Fibroblast of lung (primary cell): ENCODE measurements at places on chromosomes 16 and 17.
A peak's percentile ranks its signal among the peaks of the same experiment; 100 is the strongest.

DNA sequence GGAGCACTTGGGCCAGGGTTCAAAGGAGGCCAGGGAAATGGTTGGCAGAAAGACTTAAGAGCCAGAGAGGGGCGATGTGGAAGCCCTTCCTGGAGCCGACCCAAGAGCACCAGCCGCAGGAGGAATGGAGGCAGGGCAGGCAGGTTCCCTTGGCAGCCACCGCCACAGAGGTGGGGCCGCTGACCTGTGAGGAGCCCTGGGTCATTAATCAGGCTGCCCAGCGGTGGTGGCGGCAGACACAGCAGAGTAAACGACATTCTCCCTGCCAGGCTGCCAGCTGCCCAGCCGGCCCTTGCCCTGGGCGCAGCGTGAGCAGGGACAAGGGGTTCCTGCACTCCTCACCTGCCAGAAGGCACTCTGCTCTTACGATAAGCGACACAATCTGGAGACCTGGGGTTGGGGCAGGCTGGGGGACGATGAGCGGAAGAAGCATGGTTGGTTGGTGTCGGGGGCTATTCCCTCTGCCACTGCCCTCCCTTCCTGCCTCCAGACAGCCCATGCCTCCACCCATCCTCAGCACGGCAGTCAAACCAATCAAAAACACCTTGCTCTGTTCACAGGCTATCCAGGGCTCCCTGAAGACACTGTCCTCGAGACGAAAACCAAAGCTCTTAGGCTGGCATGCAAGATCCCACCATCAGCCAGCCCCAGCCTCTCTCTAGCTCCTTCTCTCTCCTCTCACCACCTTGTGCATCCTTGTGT, 40.9 kb downstream of the PLXDC1 start:
- DNase-seq: no peak

DNA sequence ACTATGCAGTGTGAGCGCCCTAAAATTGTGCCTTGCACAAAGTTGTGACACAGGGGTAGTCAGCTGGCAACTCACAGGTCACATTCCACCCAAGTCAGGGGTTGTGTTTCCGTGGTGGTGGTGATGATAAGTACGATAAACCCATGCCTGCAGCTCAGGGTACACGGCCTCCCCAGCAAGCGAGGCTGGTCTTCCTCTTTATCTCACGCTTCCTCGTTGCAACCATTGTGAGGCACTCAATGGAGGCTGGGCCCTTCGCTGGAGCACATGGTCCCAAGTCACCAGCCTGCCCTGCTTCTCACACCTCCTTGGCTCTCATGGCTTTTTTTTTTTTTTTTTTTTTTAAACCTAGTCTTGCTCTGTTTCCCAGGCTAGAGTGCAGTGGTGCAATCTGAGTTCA, 307.5 kb downstream of the CPPED1 start:
- no peak for DNase-seq

GRCh38 chr16:23745263-23745662, 9.6 kb upstream of the CHP2 start:
- DNase-seq: no peak

DNA sequence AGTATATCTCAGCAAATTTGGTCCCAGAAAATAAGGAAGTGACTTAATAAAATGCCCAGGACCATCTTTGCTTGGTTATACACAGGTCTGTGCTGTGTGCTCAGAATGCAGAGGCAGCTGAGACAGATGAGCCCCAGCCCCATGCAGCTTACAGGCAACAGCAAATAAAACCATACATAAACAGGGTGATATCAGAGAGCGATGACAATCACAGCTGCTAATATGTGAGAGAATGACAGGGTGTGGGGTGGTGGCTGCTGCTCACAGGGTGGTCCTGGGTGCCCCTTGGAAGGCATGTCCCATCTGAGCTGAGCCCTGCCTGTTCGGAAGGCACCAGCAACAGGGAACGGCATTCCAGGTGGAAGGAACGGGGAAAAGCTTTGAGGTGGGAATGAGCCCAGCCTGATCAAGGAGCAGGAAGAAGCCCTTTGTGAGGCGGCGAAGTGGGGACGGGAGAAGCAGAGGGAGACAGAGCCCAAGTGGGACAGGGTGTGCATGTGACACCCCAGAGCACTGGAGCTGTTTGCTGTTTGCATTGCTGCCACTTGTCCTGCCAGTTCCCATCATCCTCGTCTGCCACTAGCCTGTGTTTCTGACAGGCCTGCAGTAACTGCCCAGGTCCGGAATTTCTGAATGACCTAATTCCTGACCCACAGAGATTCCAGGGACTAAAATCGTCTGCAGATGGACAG, 150.5 kb downstream of the KATNIP start:
- DNase-seq: no peak

DNA sequence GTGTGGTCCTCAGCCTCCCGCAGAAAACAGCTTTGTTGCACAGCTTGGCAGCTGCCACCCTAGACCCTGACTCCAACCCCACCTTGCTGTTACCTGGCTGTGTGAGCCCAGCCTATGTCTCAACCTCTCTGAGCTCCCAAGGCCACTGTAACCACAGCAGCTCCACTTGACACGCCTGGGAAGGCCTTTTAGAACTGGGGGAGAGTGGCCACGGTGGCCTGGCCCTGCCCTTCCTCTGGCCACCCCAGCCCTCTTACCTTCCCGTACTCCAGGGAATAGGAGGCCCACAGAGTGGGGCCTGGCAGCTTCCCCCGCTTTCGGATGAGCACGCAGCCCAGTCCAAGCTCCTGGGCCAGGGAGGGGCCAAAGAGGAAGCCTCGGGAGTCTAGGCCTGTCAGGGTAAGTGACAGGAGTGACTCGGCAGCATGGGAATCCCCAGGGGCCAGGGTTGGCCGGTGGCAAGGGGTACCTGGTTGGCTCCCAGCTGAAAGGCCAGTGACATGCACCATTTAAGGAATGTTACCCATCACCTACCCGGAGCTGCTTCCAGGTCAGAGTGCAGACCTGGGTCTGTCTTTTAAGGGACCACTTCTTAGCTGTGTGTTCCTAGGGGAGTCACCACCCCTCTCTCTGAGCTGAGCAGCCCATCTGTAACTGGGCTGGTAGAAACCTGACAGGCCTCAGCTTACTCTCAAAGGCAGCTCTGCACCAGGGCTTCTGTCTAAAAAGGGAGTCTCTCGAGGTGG, 1.4 kb downstream of the APRT start:
- no peak for DNase-seq

DNA sequence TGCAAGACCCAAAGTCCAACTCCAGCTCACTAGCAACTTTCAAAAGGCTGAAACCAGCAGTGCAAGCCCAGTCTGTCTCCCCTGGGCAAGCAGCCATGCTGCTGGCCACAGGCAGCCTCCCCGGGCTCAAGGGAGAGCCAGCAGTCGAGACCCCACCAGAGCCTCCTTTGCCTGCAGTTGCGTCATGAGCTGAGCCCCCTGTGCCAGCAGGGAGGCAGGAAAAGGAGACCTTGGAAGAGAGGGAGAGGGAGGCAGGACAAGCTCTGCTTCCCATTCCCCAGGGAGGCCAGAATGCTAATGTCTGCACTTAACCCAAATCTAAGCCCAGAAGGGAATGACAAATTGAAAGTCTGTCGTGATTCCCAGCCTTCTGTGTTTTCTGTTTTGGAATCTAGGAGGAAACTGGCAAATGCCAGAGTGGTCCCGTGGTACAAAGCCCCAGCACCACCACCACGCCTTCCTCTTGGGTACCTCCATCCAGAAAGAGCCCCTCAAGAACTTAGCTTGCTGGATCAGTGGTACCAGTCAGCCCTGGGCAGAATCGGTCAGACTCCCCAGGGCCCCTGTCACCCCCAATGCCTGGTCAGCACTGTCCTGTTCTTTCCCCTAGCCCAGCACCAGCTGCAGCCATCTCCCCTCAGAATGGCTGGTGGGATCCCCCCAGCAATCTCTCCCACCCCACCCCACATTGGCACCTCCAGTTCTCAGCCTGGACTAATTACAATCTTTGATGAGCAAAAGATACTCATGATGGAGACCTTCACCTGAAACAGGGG, 99.3 kb upstream of the TNRC6C start:
- DNase-seq: no peak

DNA sequence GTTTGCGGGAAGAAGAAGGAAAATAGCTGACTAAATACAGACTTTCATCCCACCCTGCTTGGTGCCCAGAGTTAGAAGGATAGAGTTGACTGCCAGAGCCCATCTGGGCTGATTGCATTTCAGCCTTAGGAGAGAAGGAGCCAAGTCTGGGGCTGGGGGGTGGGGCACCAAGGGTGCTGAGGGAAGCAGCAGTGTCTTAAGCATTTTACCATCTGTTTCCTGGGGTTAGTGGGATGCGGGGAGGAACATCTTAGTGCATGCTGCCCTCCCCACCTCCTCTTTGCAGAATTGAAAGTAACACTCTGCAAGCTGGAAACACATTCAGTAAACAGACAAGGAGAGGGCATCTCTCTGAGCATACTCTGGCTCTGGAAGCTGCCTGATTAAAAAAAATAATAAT, 1.5 kb upstream of the ARL5C start:
- DNase-seq: no peak

DNA sequence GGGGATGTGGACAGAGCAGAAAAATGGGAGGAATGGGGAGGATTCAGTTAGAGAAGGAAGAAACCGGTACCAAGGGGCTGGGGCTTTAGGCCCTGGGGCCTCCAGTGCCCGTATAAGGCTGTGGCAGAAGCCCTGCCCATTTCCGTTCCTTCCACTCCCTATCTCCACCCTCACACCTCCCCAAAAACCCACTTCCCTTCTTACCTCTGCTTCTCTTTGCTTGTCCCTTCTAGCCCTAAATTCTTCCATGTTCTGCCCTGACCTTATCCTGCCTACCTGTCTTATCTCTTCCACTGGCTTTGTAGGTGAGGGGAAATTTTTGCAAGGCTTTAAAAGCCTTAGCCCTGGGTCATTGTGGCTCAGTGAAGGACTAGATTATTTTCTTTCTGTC, 4.1 kb downstream of the RNF167 start:
- DNase-seq: no peak

DNA sequence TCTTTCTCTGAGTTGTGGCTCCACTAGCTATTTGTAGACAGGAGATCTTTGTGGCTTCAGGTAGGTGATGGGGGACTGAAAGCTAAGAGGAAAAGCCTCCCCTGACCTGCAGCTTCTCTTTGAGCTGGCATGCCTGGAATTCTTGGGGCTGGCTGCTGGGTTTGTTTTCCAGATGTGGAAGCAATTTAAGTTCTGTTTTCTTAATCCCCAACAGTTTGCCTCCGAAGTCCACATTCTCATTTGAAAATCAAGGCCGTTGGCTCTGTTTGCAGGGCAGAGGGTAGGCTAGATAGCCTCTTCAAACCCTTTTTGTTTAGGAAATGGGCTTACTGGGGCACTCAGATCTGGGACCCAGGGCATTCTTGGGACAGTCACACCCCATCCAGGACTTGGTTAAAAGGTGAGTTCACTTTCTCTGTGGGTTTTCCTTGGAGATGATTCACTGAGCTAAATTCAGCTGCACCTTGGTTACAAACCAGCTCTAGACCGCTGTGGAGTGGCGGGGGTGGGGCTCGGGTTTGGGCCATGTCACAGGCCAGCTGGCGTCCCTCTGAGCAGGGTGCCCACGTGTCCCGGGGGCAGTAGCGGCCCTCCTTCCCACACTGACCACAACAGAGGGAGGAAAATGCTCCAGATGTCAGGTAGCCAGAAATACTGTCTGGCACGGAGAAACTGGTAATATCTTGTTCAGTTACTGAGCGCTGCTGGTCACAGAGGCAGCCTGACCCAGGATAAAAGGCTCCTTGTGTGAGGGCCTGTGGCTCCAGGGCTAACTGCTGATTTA, 108.5 kb downstream of the RAB11FIP4 start:
- peak; percentile 34 for DNase-seq

- no peak for DNase-seq
Measured at GRCh38 chr16:1485847-1486496, 2.8 kb downstream of the PTX4 start.

DNA sequence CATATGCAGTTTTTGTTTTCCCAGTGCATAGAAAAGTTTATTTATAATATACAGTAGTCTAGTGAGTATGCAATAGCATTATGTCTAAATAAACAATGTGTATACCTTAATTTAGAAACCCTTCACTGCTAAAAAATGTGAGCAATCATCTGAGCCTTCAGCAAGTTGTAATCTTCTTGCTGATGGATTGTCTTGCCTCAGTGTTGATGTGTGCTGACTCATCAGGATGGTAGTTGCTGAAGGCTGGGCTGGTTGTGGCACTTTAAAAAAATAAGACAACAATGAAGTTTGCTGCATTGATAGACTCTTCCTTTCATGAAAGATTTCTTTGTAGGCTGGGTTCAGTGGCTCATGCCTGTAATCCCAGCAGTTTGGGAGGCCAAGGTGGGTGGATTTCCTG, 13.9 kb upstream of the CAPNS2 start:
- peak; percentile 86 for DNase-seq

DNA sequence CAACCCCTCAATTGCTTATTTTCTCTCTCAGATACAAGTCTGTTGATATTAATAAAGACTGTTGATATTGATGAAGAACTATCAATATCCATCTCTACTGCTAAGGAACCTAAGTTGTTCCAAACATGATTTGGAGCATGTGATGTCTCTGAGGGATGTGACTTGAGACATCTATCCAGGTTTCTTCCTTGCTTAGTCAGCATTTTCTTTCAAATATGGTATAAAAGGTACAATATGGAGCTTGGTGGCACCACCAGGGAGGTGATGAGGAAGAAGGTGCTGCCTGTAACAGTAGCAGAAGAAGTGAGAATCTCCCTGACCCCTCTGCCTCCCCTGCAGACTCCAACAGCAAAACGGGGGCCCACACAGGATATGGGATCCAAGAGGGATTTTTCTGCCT, 329.0 kb downstream of the MAF start:
- no peak for DNase-seq

DNA sequence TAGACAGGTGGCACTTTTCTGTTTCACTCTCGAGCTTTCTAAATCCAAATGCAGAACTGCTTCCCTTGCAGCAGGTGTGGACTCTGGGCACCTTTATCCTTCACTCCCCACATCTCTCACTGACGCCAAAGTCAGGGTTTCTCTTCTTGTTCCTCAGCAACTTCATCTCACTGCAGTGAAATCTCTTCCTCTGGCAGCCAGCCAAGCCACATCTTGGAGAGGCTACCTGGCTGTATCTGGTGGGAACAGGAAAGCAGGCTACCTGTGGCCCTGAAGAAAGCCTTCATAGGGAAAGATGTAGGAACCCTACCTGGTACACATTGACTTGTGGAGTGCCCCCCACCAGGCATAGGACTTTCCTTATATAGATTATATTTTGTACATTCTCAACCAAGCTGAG, 159.1 kb downstream of the UTP18 start:
- no peak for DNase-seq

- DNase-seq: no peak
Measured at GRCh38 chr16:79269211-79269863, 331.2 kb downstream of the MAF start.

DNA sequence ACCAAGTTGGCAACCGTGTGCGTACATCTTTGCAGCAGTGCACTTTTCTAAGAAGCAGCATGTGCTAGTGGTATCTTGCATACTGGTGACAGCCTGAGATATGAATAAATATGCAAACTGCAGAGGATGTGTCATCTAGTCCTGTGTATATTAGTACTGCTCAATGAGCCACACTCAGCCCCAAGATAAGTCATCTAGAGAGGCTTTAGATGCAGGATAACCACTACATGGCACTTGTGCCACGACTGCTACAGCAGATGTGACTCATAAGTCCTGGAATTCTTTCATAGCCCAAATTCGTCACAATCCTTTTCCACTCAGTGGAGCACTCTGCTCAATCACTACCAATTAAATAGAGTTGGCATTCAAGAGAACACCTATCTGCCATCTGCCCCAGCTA, 171.5 kb downstream of the AXIN2 start:
- DNase-seq: peak; percentile 33
